ENCODE measurements at places on chromosomes 6 and 20.

DNA sequence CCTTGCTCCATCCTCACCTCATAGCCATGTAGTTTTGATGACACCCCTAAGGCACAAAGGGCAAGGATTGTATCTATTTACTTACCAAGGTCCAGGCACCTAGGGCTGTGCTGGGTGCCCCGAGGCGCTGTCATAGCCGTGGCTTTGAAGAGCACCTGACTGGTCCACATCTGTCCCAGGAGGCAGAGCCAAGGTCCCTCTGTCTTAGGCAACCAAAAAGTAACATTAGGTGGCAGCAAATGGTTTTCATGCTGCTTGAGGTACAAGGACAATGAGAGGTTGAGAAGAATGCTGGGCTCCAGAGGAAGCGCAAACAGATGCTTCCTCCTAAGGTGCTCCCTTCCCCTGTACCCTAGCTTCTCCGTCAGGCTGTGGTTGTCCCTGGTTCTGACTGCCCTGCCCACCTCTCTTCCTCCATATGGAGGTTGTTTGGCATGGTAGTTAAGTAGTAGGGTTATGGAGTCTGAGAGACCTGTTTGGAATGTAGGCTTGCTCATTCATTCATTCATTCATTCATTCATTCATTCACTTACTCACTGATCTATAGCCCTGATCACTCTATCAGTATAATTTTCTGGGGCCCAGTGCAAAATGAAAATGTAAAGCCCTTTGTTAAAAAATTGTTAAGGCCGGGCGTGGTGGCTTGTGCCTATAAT, 3.0 kb upstream of the UQCC2 start:
- no peak for DNase-seq

- no peak for DNase-seq
These were observed 83.3 kb downstream of the TAF4 start for GRCh38 chr20:61982191-61982950.

- peak; percentile 91 for DNase-seq
These were observed 512.8 kb upstream of the JARID2 start for GRCh38 chr6:14732844-14733757.

- no peak for DNase-seq
These were observed 114.2 kb downstream of the PSMB1 start for GRCh38 chr6:170438861-170439260.

GRCh38 chr20:18058661-18059467, 1.1 kb upstream of the OVOL2 start:
- DNase-seq: no peak

DNA sequence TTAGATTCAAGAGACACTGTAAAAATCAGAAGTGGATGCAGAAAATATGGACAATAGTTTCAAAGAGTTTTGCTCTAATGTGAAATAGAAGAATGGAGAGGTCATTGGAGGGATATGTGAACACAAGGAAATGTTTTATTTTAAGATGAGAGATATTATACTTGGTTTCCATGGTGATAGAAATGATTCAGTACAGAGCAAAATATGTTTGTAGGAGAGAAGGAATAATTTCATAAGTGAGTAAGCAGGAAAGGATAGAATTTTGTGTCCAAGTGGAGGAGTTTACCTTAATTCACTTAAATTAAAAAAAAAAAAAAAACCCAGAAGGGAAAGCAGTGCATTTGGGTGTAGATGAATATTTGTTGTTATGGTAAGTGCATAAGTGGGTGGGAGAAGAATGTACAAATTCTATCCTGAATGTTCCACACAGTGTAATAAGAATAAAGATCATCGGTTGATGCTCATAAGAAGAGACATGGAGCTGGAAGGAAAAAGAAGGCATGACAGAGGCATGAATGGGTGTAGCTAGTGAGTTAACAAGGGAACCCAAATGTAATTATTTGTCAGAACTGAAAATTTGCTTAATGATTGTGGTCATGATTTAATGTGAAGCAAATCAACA, 688.9 kb upstream of the GJE1 start:
- DNase-seq: no peak

GRCh38 chr6:19991176-19991575, 154.0 kb downstream of the ID4 start:
- DNase-seq: no peak

DNA sequence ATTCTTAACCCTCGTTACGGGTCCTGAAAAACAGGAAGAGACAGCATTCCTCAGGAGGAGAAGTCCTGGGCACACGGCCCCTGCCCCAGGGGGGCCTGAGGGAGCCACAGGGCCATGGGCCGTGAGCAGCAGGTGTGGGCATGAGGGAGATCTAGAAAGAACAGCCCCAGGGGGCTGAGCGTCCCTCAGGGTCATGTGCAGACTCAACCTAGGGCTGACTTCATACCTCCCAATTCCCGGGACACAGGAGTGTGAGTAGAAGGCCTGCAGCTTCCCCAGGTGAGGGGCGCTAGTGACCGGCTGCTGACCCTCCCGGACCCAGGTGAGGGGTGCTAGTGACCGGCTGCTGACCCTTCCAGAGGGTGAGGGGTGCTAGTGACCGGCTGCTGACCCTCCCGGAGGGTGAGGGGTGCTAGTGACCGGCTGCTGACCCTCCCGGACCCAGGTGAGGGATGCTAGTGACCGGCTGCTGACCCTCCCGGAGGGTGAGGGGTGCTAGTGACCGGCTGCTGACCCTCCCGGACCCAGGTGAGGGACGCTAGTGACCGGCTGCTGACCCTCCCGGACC, 35.1 kb downstream of the FRMD1 start:
- DNase-seq: no peak

DNA sequence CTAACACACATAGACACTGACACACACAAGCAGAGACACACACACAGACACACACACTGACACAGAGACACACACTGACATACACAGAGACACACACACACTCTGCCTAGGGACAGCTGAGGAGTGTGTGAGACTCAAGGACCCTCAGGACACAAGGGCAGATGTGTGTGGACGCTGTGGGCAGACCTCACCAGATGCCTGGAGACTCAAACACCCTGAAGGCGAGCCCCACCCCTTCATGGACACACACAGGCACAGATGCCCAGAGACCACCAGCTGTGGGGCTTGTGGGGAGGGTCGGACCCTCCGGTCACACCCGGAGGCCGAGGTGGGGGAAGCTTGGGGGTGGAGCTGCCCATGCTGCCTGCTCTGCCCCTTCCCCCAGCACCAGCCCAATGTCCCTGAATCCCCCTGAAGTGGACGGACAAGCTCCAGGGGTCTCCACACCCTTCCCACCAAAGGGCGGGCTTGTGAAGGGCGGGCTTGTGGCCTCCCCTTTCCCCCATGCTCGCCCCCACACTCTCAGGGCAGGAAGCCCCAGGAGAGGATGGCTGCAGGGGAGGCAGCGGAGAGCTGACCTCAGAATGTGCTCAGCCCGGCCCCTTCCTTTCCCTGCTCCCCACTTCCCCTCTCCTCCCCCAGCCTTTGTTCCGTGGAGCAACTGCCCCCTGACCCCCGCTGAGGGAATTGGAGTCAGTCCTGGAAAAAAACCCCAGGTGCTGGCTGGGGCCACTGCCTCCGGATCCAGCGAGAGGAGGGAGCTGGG, 13.9 kb upstream of the ABHD16B start:
- DNase-seq: no peak
